ENCODE measurements at places on chromosomes 16 and 17. TPM values are rescaled to one million over a fixed set of nuclear protein-coding genes. Genes with fewer than 3 reads are reported as not detected.

DNA sequence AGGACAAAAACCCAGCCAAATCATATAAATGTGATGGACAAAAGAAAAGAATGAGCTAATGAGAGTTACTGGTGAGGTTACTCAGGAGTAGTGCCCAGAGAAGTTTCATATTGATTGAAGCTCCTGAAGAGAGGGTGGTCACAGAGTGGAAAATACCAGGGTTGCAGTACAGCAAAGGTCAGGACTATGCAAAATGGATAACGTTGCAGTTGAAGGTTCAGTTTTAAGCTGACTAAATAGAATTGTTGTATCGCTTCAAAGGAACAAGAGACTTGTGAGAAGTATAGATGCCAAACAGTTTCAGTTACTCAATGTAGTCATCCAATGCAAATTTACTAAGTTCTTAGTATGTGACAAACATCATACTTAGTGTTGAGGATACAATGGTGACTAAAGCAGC is 47.1 kb downstream of the ABCA8 start:
- no peaks in the 10 kb centered on the region for H3K36me3 ChIP-seq
- no peak for DNase-seq
- peak overlapping the region; percentile 65 for H3K27ac ChIP-seq
- no peak overlapping the region for H3K4me3 ChIP-seq

GRCh38 chr17:20952183-20952582 is 90.6 kb downstream of the USP22 start:
- H3K27ac ChIP-seq, result no peak overlapping the region
- H3K27me3 ChIP-seq, result no peaks in the 10 kb centered on the region

SCN4A gene
- total RNA-seq, result 1.3 TPM

TMC7 gene
- 0.41 TPM for total RNA-seq

DNAI2 gene
- not detected for total RNA-seq

- H3K4me1 ChIP-seq, result no peaks in the 10 kb centered on the region
- no peak for DNase-seq
Observed at GRCh38 chr17:55056526-55056925, 88.0 kb downstream of the STXBP4 start.

Measured in sigmoid colon (tissue), 7 donors.